ENCODE measurements at places on chromosomes 2 and 18.
A peak's percentile ranks its signal among the peaks of the same experiment; 100 is the strongest.

DNA sequence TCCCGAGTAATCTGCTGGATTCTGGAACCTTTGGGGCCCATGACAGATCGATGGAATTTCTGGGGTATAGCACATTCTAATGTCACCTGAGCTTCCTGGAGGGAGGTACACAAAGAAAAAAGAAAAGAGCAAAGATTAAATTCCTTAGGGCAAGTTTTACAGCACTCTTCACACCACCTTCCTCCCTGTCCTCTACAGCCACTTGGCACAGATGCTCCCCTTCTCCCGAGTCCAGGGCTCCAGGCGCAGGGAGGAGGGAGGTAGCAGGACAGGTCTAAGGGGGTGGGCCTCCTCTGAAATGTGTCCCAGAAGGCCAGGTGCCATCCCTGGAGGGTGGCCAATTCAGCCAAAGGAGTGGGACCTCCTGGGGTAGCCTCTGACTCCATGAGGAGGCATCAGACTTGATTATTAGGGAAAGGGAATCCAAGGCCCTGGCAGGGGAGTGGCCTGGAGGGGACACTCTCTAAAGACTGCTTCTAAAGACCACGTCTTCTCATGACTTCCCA lies 50.3 kb downstream of the ANO7 start:
- DNase-seq, result no peak

DNA sequence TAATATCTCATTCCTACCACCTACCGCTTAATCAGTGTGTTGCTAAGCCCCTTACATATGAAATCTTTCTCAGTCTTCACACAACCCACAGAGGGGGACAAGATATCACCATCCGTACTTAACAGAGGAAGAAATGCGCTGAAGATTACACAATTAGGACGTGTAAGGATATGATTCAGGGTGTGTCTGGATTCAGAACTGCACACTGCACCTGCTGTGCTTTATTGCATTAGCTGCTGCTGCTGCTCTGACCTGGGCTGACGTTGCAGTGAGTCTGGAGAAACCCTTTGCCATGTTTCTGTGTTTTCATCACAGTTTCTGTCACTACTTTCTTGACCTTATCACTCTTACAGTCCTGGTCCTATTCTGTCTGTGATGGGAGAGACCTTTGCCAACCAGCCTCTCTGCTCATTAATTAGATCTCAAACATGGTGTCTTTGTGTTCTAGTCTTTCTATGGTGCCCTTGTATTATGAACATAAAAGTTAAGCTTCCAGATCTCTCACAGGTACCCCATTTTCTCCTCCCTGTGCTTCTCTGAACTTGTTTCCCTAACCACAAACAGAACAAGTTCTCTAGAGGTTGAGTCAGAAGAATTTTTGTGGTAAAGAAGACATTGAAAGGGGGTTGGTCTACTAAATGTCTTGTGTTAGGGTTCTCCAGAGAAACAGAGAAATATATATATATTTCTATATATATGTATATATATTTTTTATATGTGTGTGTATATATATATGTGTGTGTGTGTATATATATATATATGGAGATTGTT lies 92.9 kb upstream of the CYP1B1 start:
- DNase-seq, result peak; percentile 96

DNA sequence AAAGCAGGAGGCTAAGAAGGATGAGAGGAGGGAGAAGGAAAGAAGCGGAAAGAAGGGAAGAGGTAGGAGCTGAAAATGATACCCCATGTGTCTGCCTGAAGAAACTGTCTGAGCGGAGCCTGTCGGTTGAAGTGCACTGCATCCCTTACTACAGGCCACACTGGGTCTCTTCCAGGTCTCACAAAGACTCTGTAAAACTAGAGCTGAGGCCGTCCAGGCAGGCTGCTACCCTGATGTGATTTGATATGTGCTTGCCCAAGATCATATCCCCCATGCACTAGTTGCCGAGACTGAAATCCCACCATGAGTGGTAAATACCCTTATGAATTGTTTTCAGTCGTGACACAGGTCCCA lies 134.4 kb downstream of the MAIP1 start:
- DNase-seq, result no peak

DNA sequence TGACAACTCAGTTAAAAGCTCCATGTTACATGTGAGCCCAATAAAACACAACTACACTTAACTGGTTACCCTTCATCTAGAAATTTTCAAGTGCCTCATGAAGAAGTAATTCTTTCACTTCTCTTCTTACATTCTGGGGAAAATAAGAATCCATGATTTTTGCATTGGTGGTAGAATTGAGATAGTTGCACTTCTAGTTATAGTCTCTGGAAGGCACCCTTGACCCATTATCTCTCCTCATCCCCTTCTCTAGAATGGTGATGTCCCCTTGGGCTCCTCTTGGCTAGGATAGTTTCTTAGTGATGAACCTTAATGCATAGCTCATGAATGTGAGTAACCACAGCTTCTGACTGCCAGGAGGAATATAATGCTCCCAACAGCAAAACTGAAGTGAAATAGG lies 3.6 kb downstream of the LGALSL start:
- DNase-seq, result no peak

DNA sequence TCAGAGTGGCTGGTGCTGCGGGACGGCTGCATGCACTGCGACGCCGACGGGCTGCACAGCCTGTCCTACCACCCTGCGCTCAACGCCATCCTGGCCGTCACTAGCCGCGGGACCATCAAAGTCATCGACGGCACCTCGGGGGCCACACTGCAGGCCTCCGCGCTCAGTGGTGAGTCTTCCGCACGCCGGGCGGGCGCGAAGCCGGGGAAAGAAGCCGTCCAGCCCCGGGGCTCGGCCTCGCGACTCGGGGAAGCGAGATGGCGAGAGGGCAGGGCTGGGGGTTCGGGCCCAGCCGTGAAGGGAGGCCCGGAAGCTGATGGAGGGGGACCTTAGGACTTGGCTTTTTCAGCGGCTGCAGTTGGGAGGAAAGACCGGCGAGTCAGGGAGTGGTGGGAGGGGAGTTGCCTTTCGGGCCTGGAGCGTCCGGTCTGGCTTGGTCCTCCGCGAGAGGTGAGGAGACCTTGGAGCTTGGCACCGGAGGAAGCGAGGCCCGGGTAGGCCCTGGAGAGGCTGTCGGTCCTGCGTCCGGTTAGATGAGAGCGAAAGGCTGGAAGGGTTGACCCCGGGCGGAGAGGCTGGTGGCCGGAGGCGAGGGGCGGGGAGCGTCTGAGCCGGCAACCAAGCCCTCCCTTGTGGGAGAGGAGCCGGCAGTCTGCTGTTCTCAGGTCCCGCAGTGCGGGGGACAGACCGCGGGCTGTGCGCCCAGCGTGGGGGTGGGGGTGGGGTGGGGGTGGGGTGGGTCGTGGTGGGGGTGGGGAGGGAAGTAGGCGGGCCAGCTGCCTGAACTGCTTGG lies 691 bp downstream of the BIRC6 start:
- peak; percentile 51 for DNase-seq

DNA sequence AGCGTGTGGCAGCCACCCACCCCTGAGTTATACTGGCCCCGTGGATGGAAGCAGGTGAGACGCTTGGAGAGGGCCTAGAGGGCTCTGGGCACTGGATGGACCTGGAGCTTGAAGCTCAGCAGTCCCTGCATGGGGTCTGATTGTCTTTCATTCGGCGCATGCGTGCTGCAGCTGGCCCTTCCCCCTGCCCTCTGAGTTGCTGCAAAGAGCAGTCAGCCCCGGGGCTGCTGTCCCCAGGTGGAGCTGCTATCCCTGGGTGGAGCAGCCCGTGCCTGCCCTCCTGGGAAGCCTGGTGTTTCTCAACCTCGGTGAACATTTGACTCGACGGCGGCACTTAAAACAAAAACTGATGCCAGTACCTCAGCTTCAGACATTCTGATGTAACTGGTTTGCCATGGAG lies 29.6 kb downstream of the IGFBP5 start:
- peak; percentile 65 for DNase-seq

- no peak for DNase-seq
Observed at GRCh38 chr18:8374676-8375075, 234.6 kb upstream of the RAB12 start.

DNA sequence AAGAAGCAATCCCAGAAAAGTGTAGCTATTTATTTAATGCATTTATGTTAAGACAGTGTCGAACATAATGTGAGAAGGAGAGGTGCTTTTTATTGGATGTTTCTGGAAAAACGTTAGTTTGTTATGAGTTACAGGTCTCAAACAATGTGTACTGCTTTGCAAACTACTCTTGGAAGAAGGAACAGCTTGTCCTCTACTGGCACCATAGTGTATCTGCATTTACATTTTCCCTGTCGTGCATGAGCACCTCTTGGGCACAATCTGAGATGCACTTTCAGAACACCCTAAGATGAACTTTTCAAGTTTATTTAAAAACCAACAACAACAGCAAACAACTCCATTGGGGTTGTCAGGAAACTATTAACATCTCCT lies 22.8 kb downstream of the CCNYL1 start:
- peak; percentile 85 for DNase-seq

- no peak for DNase-seq
Observed at GRCh38 chr2:234463626-234464290, 33.1 kb downstream of the ARL4C start.

DNA sequence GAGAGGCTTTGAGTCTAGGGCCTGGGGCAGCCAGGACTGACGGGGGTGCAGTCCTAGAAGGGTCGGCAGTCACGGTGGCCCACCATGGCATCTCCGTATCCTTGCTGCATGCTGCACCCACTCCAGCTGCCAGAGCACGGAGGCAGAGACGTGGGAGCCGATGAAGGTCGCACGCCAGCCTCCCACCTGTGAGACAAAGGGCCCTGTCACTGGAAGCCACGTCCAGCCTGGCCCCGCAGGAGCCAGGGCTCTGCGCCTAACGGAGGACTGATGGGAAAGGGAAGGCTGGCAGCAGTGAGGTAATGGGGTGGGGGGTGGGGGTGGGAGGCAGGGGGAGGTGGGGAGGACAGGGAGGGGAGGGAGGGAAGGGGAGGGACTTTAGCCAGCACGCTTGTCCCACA lies 21.9 kb downstream of the ITM2C start:
- no peak for DNase-seq

GRCh38 chr2:111687911-111688310 lies 196.1 kb downstream of the ANAPC1 start:
- DNase-seq, result no peak

- no peak for DNase-seq
Observed at GRCh38 chr2:236674646-236675045, 105.0 kb downstream of the ACKR3 start.

DNA sequence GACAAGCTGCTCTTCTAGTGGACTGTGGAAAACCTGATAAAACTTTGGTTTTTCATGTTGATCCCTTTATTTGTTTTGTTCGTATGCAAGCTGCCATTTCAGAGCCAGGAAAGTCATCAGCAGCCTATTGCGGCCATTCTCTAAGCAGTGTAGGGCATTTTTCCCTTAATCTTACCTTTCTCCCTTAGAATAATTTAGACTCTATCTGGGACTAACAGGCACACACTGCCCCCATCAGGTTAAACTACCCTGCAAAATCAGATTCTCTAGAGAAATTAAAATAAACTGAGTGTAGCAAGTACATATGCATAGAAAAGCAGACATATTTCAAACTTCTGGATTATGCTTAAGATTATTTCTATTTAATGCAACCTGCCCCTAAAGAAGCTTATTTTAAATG lies 347.5 kb downstream of the METTL4 start:
- DNase-seq, result peak; percentile 76

GRCh38 chr2:158202161-158202815 lies 100.6 kb downstream of the UPP2 start:
- DNase-seq, result peak; percentile 76

GRCh38 chr18:45541421-45541820 lies 73.9 kb upstream of the SLC14A2 start:
- DNase-seq, result no peak

DNA sequence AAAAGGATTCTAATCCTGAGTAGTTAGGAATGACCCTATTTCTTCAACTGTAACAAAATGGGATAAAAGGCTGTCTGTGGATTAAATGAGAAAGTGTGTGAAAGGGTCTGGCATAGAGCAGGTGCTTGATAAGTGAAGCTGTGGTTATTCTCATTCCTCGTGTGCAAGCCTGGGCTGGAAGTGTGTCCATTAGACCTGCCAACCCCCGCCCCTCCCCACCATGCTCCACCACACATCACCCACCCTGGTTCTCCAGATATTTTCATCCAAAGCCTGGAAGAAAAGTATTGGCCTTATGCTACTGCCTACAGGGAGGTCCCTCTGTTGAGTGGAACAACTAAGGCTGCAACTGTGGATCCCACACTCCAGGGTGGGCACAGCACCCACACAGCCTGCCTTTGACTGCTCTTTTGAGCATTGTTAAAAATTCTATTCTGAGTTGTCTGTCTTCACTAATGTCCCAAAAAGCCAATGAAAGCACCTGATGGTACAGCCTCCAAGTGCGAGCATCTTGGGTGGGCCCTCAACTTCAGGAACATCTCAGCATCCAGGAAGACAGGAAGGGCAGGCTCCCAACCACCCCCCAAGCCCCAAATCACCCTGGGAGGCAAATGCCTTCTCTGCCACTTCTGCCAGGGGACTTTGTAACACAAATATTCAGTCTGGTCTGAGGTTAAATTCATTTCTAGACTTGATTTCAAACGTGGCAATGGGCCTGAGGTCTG lies 102.8 kb upstream of the PPP1CB start:
- DNase-seq, result no peak

GRCh38 chr2:65901756-65902155 lies 469.4 kb upstream of the SPRED2 start:
- no peak for DNase-seq

Data from choroid plexus epithelial cell (primary cell).